ENCODE measurements at places on chromosomes 3 and 15. TPM values are rescaled to one million over a fixed set of nuclear protein-coding genes. Genes with fewer than 3 reads are reported as not detected.

PDHB gene
- 89.8 TPM for total RNA-seq

DUOXA2 gene
- not detected for total RNA-seq

CNTN3 gene
- 0.13 TPM for total RNA-seq

AKAP13 gene
- 96.4 TPM for total RNA-seq

MITF gene
- 46.4 TPM for total RNA-seq

CELSR3 gene
- total RNA-seq = 1.4 TPM

ZDHHC23 gene
- 4.1 TPM for total RNA-seq

AADACL2 gene
- not detected for total RNA-seq

ARID3B gene
- 2.4 TPM for total RNA-seq

XIRP1 gene
- total RNA-seq = not detected

CLDN11 gene
- total RNA-seq = 39.6 TPM

CEMIP gene
- total RNA-seq = 1,735 TPM

RPL4 gene
- 3,061 TPM for total RNA-seq

CCDC39 gene
- not detected for total RNA-seq

TASOR gene
- 76.0 TPM for total RNA-seq

OR5AC2 gene
- total RNA-seq = not detected

ADAMTSL3 gene
- total RNA-seq = 6.0 TPM

HESX1 gene
- 0.65 TPM for total RNA-seq

ITGB5 gene
- 274 TPM for total RNA-seq

CCDC54 gene
- total RNA-seq = not detected

ACY1 gene
- 28.9 TPM for total RNA-seq

HHLA2 gene
- not detected for total RNA-seq

NRROS gene
- total RNA-seq = 1.4 TPM

ANKRD34C gene
- not detected for total RNA-seq

CCDC80 gene
- total RNA-seq = 1,114 TPM

SLC6A1 gene
- not detected for total RNA-seq

PRTG gene
- 3.4 TPM for total RNA-seq

TNNC1 gene
- 1.7 TPM for total RNA-seq

GPR171 gene
- not detected for total RNA-seq

DLEC1 gene
- 0.54 TPM for total RNA-seq

CHRNB4 gene
- not detected for total RNA-seq

WNT7A gene
- not detected for total RNA-seq

CISH gene
- total RNA-seq = 1.3 TPM

CFAP91 gene
- 1.4 TPM for total RNA-seq

MLF1 gene
- 16.1 TPM for total RNA-seq

HTR3E gene
- not detected for total RNA-seq

ZNF80 gene
- total RNA-seq = not detected

ANKRD63 gene
- not detected for total RNA-seq

GP9 gene
- total RNA-seq = not detected

CLPX gene
- 62.5 TPM for total RNA-seq

GRAMD2A gene
- total RNA-seq = 1.0 TPM

PPP2R3A gene
- total RNA-seq = 32.2 TPM

CRBN gene
- 54.7 TPM for total RNA-seq

COL6A5 gene
- not detected for total RNA-seq

OCA2 gene
- not detected for total RNA-seq

CTXN2 gene
- total RNA-seq = not detected

PLA2G4D gene
- total RNA-seq = not detected

CD200 gene
- total RNA-seq = not detected

PXYLP1 gene
- total RNA-seq = 32.7 TPM

Measured in articular chondrocyte of knee joint (primary cell).